ENCODE measurements at places on chromosomes 2 and 18.

DNA sequence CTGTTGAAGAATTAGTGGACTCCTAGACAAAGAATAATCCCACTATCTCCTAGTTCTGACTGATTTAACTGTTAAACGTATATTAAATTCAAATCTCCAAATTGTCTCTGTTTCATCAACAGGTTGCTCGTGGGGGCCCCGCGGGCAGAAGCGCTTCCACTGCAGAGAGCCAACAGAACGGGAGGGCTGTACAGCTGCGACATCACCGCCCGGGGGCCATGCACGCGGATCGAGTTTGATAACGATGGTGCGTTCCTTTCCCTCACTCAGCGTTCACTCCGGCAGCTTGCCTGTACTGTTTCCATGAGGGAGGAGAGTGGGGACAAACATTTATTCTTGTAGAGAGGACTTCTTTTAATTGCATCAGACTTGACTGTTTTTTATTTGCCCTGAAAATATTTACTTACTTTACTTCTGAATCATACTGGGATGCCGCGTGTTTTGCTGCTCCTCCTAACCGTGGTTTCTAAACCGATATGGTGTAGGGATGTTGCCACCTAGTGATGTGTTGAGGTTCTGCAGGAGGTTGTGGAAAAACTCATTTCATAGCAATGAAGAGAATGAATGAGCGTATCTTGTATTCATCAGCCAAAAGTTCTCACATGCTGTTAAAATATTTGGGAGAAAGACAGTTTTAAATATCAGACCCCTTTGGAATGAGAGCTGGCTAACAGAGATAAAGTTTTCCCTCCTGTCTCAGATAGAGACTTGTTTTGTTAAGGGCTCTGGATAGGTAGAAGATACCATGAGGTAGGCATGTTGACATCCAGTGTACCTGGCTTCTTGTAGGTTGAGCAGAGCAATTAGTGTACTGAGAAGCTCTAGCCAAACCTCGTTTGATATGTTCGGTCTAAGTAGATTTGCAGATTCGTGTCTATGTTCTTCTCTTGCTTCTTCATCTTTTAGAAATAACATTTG is 38.3 kb downstream of the ITGA6 start:
- DNase-seq, result no peak

DNA sequence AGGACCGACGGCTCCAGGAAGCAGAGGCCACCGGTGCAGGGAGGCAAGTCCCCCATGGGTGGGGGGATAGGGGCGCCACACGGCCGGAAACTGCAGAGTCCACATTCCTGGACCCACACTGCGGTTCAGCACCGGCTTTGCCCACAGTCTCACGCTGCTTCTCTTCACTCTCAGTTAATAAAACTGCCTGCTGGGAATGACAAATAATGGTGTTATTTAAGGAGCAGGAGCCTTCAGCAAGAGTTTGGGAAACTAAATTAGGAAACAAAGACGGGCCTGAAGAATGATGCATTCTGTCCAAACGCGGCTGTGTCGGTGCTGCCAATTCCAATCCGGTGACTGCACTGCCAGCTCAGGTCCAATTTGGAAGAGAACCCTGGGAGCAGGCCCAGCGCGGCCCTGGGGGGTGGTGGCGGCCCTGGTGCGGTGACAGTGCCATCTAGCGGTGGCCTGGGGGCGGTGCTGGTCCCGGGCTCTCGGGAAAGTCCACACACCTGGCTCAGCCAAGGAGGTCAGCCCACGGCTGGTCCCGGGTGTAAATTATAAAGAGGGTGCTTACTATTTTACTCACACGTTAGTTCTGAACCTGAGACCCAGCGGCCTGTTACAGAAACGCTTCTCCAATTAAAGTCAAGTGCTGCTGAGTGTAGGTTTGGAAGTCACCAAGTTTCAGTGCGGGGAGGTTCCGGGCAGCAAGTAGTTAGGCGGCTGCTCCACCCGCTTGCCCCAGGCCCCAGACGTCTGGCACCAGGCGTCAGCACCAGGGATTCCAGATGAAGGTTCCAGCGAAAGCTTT is 73.1 kb upstream of the PXDN start:
- peak; percentile 88 for DNase-seq

DNA sequence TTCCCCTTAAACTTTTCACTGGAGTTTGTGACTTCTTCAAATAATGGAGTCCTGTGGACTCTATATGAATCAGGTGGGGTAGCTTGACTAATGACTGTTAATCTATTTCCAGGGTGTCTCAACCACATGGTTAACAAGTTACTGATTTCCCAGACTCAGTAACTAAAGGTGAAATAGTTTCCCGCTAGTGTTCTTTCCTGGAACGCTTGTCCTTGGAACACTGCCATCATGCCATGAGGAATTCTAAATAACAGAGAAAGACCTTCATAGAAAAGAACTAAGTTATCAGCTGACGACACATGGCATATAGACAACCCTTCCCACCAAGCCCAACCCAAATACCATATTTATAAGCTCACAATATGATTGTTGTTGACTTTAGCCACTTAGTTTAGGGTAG is 1027.9 kb upstream of the FAM98A start:
- no peak for DNase-seq

- DNase-seq, result peak; percentile 78
Measured at GRCh38 chr2:14635391-14635871, 2.9 kb downstream of the LRATD1 start.

GRCh38 chr18:62751341-62751821 is 36.0 kb downstream of the PHLPP1 start:
- DNase-seq, result no peak

- DNase-seq, result no peak
Measured at GRCh38 chr18:75127143-75128021, 81.6 kb downstream of the PTGR3 start.

DNA sequence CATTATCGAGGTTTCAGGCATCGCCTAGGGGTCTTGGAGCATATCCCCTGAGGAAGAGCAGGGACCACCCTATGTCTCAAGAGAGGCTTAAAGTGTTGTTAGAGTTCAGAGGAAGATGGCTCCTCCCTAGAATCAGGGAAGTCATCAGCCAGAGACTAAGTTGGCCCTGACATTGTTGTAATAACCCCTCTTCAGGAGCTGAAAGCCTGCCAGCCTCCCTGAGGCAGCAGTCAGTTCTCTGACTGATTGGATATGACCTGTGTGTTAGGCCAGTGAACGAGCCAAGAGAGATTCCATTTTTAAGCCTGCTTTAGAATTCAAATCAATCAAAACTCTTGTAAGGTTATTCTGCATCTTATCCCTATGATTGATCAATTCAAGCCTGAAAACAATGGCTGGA is 34.9 kb downstream of the ARHGAP28 start:
- DNase-seq, result no peak

- peak; percentile 37 for DNase-seq
Measured at GRCh38 chr2:128580988-128581848, 262.6 kb upstream of the HS6ST1 start.

GRCh38 chr2:20443276-20443920 is 3.5 kb upstream of the RHOB start:
- no peak for DNase-seq

DNA sequence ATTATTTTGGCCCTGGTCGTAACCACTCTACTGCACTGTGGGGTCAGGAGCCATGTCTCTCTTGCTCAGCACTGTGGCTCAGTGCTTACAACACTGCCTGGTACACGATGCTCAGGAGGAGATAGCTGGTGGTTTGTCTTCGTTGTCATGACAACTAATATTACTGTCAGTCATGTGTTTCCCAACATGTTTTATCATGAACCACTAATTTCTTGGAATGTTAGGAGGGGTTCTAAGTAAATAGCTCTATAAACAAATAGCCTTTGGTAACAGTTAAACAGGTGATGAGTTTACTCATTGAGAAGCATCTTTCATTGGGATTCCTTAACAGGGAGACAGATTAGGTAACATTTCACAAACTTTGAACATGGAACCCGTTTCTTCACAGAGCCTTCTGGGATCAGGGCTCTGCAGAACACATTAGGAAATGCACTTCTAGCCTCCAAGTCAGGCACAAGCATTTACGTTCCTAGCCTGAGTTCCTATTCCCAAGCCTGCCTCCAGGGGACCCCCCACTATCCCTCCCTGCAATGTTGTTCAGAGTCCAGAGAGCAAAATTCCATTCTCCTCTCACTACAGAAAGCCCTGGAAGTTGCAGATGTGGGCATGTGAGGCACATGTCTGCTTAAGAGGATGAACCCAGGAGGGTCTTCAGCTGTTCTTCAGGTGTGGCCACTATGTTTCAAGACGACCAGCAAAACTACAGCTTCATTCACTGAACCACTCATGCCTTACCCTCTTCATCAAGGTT is 6.4 kb upstream of the RBM44 start:
- DNase-seq, result no peak

DNA sequence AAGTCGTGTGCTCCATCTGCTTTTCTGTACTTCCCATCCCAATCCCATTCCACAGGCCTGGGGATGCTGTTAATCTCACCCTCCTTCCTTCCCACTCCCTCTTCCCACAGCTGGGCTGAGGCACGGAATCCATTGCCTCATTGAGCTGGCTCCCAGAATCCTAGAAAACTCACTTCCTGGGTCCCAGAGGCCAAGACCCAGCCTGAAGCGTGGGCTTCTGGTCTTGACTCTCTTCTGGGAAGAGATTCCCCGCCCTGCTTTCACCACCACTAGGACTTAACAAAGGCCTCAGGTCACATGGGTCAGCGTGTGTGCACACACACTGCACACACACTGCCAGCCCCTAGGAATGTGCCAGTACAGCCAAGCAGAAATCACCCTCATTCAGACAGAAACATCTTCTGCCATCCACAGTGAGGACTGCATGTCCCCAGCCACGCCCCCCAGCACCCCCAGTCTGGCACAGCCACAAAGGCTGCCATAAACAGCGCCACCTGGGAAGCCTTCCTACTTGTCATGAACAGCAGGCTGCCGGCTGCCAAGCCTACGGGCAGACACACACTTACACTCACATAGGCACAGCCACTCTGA is 165.8 kb downstream of the TNS1 start:
- peak; percentile 91 for DNase-seq

- no peak for DNase-seq
Measured at GRCh38 chr2:4995466-4995865, 696.7 kb upstream of the SOX11 start.

- DNase-seq, result no peak
Measured at GRCh38 chr2:177422271-177422670, 29.7 kb downstream of the AGPS start.

GRCh38 chr18:33871363-33872025 is 293.5 kb downstream of the ASXL3 start:
- DNase-seq, result no peak

DNA sequence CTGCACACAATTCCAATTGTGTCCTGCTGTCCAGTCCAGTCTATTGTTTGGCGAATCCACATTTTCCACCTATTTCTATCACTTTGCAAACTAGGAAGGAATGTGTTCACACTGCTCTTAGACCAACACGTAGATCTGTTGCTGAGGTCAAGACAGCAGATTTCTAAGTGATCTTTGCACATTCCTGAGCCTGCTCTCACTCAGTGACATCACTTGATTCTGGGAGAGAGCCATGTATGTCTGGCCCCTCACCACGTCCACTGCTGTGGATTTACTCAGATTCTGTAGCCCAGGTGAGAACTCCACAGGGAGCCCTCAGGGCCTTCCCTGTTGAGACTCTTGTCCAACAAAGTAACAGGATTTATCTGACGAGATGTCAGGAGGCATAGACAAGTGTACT is 317.2 kb downstream of the TSN start:
- no peak for DNase-seq

DNA sequence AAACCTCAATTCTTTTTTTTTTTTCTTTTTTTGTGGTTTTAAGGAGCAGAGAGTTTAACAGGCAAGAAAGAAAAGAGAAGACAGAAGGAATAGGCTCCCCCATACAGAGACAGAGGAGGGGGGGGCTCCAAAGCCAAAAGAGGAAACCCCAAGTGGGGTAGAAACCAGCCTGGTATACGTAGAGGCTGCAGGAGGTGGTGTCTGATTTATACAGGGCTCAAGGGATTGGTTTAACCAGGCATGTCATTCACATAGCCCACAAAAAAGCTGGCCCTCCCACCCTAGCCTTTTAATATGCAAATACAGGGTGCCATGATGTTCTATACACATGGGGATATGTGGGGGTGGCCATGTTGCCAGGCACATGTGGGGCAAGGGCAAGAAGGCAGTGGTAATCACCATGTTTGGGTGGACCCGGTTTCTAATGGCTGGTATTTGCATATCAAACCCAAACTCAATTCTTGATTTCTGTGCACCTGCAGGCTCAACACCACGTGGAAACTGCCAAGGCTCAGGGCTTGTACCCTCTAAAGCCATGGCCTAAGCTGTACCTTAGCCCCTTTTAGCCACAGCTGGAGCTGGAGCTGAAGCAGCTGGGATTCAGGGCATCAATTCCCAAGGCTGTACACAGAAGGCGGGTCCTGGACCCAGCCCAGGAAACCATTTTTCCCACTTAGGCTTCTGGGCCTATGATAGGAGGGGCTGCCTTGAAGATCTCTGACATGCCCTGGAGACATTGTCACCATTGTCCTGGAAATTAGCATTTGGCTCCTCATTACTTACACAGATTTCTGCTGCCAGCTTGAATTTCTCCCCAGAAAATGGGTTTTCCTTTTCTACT is 170.3 kb downstream of the MAIP1 start:
- no peak for DNase-seq

DNA sequence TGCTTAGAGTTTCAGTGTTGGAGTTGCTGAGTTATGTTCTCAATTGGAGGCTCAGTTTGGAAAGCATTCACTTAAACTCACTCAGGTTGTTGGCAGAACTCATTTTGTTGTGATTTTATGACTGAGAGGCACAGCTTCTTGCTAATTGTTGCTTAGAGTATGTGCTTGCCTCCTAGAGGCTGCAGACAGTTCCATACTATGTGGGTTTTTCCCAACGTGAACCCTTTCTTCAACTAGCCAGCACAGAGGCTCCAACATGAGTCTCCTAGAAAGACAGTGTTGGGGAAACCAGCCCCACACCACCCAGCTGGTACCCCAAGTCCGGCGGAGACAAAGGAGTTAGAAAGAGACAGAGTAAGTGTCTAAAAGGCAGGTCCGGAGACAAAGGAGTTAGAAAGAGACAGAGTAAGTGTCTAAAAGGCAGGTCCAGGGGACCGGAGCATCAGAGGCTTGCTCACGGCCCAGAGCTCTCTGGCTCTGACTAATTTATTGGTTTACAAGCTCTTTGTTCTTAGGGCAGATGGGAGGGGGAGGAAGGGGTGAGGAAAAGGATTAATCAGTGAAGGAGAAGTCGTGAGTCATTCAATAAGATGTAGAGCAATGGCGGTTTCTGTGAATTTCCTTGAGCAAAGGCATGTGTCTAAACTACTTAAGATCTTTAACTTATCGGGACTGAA is 999.7 kb upstream of the LRRTM1 start:
- DNase-seq, result no peak

GRCh38 chr2:151033271-151034248 is 228.1 kb downstream of the RBM43 start:
- no peak for DNase-seq

- DNase-seq, result no peak
Measured at GRCh38 chr2:6657855-6658254, 207.9 kb downstream of the CMPK2 start.

- DNase-seq, result no peak
Measured at GRCh38 chr2:109341355-109342255, 212.6 kb downstream of the SH3RF3 start.

DNA sequence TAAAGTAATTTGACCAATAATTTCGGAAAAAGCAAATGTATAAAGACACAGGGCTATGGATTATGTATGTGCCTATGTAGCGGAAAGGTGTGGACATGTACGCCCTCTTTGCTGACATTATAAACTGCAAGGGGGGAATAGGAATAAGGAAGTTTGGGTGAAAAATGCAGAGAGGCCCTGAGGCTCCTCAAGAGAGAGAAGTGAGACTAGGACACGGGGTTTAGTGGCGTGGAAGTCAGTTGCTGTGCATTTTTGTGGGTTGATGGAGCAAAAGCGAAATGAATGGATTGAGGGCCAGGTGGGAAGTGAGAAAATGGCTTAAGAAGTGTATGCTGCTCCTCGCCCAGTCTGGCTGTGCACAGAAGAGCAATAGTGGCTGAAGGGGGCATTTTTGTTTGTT is 96.2 kb upstream of the B3GNT7 start:
- DNase-seq, result no peak

- no peak for DNase-seq
Measured at GRCh38 chr2:3065928-3066327, 311.7 kb downstream of the EIPR1 start.
